ACHN (cell line): ENCODE measurements at places on chromosomes 7 and 10.

DNA sequence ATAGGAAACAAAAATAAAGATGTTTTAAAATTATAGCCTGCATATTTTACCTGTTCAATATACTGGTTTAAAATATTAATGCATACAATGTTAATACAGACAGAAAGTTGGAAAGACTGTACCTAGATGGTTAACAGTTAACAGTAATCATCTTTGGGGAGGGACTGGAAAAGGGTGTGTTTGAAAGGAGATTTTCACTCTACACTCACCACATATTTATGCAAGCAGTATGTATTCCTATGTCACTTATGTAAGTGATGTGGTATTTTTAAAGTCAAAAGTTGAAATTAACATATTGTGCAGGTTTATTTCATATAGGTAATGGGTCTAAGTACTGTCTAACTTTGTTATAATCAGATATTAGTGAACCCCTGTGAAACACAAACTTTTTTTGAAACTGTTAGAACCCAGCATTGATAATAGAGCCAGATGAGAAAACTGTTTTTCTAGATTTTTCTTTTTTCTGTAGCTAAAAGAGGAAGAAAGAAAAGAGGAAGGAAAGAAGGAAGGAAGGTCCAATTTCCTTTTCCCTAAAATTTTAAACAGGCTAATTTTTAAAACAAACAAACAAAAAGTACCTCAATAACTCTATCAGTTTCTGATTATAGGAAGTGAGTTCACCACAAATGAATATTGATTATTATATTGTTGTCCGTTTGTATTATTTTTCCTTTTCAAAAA is 9.0 kb upstream of the STARD3NL start:
- no peak for DNase-seq

DNA sequence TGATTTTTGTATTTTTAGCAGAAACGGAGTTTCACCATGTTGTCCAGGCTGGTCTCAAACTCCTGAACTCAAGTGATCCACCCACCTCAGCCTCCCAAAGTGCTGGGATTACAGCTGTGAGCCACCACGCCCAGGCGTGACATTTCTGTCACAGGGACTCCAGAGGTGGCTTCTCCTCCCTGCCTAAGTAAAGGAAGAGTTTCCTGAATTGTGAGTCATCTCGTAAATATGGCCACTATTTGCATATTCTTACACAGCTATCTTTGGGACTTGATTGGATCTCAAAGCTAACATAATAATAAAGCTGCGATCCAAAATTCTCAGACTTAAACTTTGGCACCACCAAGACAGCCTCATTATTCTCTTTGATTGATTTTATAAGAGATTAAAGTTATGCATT is 50.1 kb downstream of the ADARB2 start:
- DNase-seq = no peak

DNA sequence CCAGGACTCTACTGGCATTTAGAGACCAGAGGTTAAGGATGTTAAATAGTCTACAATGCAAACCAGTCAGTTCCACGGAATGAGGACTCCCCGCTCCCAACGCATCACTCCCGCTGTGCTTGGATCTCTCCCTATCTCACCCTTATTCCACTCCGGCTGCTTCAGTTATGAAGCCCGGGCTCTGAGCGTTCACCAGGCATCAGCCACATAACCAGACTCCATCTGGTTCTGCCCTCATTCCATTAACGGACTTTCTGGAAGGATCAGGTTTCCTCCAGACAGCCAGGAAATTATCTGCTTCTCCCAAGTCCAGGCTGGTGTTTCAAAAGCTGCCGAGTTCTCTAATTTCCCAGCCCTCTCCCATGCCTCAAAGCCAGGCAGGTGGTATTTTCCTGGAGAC is 499.3 kb downstream of the GLRX3 start:
- no peak for DNase-seq

DNA sequence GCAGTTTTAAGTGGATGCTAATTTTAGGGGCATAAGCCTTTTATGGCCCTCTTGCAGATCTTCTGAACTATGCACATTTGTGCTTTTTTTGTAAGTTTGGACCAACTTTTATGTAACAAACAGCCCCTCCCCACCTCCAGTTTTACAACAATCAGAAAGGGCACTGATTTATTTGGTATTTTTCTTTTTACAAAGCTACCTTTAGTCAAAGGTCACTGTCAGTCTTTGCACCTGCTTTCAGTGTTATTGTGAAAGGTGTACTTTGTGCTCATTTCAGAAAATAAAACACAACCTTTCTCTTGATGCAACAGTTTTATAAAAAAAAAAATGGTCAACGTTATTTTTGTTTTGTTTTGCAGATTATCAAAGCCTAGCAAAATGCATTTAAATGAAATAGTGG is 39.2 kb downstream of the MPLKIP start:
- DNase-seq = no peak

- no peak for DNase-seq
Measured at GRCh38 chr7:111137296-111138192, 46.6 kb downstream of the LRRN3 start.

GRCh38 chr7:30116771-30117170 is 18.0 kb upstream of the MTURN start:
- DNase-seq = no peak

DNA sequence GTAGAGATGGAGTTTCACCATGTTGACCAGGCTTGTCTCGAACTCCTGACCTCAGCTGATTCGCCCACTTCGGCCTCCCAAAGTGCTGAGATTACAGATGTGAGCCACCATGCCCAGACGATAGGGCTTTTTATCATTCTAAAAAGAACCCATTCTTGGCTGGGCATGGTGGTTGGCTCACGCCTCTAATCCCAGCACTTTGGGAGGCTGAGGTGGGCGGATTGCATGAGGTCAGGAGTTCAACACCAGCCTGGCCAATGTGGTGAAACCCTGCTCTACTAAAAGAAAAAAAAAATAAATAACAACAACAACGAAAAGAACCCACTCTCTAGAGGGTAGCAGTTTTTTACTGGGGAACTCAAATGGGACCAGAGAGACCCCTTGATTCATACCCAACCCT is 112.7 kb downstream of the PLXDC2 start:
- no peak for DNase-seq

DNA sequence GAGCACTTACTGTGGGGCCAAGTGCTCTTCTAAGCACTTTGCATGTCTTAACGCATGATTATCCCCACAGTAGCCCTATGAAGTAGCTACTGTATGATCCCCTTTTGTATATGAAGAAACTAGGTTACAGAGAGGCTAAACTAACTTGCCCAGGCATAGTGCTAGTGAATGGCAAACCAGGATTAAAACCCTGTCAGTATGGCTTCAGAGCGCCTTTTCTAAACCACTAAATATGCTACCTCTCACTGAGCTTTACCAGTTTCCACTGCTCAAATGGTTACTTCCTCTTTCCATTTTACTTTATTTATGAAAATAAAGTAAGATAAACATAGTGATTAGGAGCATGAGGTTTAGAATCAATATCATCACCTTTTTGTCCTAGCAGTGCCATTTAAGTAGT is 73.6 kb downstream of the PODXL start:
- no peak for DNase-seq

DNA sequence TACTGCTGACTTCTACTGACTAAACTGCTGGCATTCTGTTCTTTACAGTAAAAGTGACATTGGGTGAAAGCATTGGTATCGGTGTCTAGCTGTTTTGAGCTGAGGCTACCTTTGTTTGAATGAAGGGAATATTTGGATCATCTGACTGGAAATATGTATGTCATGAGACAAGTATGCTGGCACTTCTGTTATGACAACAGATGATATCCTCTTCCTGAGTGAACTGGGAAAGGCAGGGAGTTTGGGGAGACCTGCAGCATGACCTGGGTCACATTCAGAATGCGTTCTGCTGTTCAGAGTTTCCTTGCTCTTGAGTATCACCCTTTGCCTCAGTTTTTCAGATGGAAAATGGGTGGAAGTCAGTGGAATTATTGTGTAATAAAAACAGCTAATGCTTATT is 81.8 kb downstream of the PLCE1 start:
- no peak for DNase-seq

DNA sequence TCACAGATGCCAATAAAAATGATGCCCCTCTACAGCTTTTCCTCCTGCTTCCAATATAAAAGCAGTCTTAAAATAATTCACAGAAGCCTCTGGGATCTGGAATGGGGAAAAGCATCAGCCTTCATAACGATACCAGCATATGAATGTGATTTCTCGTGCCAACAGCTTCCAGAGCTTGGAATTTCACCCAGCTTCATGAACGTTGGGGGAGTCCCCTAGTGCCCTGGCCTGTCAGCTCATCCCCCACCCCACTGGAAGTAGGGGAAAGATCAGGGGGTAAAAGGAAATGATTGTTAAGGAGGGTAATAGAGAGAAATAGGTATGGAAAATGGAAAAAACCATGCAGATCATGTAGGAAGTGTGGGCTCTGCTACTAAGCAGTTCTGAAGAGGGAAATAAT is 253.6 kb downstream of the INHBA start:
- DNase-seq = no peak

- DNase-seq = no peak
Measured at GRCh38 chr7:66669088-66669487, 40.4 kb downstream of the KCTD7 start.

GRCh38 chr7:141433698-141434097 is 117.5 kb upstream of the AGK start:
- DNase-seq = no peak

DNA sequence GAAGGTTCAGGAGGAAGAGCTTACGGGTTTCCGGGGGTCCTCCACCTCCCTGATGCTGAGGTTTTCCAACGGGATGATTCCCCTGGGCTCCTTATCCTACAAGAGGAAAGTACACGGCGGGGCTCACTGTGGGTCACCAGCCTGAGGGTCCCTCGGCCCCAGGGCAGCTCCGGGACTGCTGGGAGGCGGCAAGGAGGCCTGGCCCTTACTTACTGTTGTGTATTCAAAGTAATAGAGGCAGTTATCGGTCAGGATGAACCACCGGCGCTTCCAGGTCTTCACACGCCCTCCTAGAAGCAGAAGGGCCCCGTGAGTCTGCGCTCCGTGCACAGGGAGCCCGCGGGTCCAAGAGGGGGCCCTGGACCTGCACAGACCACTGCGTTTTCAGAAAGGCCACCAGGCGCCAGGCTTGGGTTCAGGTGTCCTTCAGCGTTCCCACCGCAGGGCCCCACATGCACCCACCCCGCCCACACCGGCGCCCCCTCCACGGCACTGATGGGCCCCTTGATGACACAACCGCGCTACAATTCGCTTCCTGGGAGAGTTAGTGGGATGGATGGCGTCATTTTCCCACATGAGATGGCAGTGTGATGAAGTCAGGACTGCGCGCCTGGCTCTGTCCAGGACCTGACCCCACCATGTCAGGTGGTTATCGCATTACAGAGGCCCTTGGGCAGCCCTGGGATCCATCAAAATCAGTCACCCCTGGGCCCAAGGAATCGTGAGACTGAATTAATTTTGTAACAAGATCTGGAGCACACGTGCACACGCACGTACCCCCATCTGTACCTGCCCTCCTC is 106.7 kb downstream of the CYTH3 start:
- no peak for DNase-seq

DNA sequence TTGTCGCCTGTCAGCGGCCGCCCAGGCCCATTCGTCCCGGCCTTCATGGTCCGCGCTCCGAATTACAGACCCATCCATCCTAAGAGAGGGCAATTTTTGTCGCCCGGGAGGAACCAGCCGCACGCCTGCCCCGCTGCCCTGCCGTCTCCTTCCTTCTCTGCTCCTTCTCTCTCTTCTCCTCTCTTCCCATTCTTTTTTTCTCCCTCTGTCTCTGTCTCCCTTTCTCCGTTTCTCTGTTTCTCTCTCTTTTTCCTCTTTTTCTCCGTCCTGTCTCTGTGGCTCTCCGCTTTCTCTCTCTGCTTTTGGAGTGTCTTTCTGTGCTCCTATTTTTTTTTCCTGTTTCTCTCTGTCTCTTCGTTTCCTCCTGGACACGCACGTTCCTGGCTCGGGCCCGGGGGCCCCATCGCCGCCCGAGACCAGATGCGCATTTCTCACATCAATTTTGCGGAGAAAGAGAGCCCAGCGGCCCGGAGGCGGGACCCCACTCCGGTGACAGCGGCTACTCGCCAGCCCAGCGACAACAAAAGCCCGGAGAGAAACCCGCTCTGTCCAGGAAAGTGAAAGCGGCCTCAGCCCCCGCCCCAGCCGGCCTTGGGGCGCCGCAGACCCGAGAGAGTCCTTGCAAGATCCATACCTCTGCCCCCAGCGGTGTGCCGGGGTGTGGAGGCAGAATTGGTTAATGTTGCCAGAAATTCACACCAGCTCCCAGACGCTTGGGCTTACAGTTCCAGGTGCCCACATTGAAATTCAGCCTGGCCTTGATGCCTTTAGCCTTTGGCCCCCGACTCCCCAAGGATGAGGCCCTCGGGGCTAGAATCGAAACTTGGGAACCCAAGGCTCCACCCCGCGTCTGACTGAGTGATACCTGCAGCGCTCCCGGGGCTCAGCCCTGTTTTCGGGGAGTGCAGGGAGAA is 4.1 kb downstream of the LBX1 start:
- no peak for DNase-seq

DNA sequence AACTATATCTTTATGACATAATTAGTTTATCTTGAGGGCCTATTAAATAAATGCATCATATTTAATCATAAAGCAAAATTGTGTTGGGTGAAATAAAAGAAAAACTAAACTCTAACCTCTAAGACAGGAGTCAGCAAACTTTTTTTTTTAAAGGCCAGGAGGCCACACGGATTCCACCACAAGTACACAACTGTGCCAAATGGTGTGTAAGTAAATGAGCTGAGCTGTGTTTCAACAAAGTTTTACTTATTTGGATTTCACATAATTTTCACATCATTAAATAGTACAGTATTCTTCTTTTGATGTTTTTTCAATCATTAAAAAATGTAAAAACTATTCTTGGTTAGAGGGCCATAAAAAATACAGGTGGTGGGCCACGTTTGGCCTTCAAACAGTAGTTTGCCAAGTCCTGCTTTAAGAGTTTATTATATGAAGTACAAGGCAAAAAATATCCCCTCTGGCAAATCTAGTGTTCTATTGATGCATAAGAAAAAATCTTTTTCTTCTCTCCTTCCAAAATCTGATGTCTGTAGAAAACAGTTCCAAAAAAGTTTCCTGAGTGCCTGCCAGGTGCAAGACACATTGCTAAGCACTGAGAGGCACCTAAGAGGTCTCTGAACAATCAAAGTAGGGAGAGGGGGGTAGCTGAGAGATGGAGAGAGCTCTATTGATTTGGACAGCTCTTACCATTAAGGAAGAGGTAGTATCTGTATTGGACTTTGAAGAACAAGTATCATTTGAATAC is 26.5 kb upstream of the SPOCK2 start:
- DNase-seq = no peak

- no peak for DNase-seq
Measured at GRCh38 chr10:121830101-121830500, 97.7 kb downstream of the ATE1 start.
